ENCODE measurements at places on chromosomes 5 and 9.

DNA sequence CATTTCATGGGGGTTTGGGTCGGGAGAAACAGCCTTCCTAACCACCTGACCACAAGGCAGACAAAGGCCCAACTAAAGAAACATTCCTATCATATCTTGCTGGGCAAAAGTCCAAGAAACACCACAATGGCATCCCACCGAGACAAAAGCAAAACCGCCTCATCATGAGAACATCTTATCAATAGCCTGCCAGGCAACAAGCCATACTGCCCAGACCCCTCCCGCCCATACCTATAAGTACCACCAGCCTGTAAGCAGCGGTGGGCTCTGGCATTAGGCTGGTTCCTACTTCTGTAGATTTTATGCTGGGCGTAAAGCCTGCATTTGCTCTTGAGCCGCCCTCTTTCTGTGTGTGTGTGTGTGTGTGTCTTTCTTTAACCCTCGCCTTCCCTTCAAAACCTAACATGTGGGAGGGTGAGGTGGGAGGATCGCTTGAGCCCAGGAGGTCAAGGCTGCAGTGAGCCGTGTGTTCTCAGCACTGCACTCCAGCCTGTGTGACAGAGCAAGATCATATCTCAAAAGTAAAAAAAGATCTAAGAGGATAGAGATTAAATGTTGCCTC, 56.9 kb downstream of the PDE6A start:
- DNase-seq, result no peak

DNA sequence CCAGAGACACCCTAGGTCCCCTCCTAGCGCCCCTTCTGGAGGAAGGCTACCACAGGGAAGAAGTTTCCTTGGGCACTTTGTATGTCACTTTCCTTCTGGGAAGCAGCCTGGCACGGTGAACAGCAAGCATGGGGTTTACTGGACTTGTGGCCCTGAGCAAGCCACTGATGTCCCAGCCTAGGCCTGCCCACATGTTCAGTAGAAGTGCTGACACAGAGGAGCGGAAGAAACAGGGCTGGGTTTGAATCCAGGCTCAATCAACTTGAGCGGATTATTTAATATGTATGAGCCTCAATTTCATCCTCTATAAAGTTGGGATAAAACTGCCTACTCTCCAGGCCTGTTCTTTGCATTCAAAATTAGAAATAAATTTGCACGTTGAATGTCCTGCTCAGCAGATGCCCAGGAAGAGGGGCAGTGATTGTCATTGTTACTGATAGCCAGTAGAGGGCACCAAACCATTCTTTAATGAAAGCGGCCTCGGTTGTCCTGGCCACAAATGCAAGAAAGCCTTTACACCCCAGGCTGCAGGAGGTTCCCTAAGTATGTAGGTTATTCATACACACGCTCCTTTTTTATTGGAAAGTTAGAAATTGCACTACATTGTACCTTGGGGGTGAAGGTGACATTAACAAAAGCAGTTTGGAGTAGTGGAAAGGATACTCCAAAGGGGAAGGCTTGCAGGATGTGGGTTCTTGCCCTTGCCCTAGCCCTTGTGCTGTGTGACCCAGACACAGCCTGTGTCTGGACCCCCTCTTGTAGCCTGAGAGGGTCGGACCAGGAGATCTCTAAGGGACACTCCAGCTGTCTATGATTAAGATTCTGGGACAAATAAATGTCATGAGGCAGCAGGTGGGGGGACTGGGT, 13.4 kb upstream of the XPA start:
- no peak for DNase-seq

DNA sequence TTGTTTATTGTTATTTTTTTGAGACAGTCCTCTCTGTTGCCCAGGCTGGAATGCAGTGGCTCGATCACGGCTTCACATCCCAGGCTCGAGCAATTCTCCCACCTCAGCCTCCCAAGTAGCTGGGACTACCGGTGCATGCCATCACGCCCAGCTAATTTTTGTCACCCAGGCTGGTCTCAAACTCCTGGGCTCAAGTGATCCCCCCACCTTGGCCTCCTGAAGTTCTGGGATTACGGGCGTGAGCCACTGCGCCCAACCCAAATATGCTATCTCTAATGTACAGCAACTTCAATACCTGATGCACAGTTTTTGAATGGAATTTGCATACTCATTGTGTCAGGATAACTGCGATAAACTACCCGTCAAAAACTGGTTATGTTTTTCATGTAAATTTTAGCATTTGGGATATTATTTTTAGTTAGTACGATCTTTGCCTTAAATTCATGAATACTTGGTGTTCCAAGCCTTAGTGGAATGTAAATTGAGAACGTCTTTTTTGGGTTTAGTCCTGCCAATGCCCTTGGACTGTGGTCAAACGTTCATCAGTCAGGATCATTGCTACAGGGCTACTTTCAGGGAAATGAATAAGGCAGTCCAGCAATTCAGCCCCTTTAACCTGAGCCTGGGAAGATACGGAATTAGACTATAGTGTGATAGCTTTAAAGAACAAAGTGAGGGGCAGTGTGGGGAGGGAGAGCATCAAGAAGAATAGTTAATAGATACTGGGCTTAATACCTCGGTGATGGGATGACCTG, 4.4 kb downstream of the UGCG start:
- no peak for DNase-seq

DNA sequence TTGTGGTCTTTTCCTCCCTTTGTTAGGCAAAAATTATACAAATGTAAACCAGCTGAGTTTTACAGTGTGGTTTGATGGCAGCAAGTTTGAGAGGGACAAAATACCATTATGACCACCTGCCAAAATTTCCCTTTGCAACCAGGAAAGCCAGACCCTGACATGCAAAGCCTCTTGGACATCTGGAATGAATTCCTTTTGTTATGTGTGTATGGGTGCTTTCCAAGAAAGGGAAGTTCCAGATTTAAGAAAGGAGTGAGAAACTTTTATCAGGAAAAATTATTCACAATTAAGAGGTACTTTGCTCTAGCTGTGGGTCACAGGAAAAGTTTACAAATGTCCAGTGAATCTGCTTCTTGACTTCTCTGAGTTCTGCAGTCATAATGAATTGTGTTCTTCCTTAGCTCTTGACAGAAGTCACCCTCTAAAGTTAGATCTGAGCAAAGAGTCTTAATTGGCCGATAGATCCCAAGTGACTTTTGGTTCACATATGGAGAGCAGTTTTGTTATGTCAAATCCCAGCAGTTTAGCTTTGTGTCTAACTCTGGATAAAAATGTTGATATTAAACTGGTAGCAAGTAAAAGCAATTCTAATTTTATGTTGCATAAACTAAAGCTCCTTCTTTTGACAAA, 295.9 kb upstream of the ZNF608 start:
- no peak for DNase-seq

DNA sequence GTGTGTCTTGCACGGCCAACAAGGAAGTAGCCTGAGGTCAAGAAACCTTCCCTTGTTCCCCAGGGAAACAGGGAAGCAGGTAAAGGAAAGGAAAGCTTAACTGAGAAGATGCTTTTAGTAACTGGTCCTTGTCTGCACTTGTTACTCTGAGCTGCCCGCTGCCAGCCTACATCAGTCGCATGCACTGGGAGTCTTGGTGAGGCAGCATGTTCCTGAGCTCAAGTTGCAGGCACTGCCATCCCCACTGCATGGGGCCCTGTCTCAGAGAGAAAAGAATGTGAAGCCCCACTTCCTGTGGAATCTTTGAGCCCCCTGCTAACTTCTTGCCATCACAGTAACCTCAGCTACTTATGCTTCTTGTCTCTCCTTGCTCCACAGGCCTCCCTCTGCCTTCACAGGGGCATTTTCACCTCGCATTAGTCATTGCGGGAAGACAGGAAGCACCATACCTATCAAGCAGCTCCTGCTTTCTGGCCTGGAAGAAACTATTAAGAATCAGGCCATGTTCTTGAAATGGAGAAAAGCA, 344.1 kb upstream of the ADAMTSL1 start:
- no peak for DNase-seq

GRCh38 chr5:92761585-92761984, 819.4 kb downstream of the NR2F1-AS1 start:
- DNase-seq, result no peak

DNA sequence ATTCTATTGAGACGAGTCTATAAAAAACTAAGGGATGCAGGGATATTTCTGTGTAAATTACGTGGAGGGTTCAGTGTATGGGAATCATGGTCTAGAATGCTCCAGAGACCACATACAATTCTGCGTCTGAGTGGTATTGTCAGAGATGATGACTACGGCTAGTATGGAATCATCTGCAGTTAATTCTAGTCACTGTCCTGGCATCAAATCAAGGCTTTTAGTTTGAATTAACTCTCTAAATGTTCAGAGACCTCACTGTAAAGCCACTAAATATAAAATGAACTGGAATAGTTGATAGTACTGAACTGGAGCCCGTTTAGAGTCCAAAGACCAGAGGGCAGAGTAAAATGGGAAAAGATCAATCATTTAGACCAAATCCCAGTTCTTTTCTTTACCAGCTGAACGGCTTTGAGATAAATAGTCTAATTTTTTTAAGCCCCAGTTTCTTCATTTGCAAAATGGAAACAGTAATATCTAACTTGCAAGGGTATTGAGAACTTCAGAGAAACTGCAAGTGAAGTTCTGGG, 599.8 kb downstream of the EBF1 start:
- DNase-seq, result no peak

DNA sequence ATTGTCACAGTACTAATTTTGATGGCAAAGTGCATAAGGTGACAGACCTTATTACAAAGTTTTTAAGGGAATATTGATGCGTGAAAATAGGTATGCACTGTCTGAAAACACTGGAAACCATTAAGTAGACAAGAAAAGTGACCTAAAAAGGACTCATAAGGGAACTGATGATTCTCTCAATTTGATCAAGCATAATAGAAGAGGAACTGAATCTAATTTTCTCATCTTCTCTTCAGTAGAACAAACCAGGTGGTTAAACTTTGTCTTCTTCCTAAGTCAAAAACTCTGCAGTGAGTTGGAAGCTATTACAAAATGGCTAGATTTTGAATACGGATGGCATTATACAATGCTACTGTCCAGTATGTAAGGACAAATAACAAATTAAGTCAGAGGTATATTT, 53.4 kb downstream of the RNF145 start:
- no peak for DNase-seq

- no peak for DNase-seq
These were observed 41.3 kb upstream of the SMU1 start for GRCh38 chr9:33117796-33118195.

DNA sequence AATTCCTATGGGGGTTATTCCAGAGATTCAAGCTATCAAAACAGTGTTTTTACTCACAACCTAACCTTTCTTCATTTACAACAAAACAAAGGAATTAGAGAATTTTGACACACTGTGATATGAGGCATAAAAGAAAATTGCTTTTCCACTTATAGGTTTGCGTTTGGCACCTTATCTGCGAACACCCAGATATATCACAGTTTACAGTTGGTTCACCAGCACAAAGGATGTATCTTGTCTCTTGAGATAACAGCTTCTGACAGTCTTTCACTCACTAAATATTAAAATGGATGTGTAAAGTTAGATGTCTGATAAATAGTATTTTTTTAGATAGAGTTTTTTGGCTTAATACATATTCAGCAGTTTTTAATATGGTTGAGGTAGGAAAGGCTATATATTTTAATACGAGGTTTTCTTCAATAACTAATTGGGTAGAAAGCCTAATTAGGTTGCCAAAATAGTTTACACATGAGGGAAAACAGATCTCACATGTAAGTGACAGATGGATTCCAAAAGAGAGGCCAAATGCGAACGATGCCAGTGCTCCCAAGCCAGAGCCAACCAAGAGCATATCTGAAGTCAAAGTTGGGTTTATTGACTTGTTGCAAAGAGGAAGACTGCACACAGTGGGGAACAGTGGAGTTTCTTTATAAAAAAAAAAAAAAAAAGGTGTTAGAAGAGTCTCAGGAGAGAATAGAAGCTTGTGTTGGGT, 1495.2 kb downstream of the MAT2B start:
- DNase-seq, result no peak

DNA sequence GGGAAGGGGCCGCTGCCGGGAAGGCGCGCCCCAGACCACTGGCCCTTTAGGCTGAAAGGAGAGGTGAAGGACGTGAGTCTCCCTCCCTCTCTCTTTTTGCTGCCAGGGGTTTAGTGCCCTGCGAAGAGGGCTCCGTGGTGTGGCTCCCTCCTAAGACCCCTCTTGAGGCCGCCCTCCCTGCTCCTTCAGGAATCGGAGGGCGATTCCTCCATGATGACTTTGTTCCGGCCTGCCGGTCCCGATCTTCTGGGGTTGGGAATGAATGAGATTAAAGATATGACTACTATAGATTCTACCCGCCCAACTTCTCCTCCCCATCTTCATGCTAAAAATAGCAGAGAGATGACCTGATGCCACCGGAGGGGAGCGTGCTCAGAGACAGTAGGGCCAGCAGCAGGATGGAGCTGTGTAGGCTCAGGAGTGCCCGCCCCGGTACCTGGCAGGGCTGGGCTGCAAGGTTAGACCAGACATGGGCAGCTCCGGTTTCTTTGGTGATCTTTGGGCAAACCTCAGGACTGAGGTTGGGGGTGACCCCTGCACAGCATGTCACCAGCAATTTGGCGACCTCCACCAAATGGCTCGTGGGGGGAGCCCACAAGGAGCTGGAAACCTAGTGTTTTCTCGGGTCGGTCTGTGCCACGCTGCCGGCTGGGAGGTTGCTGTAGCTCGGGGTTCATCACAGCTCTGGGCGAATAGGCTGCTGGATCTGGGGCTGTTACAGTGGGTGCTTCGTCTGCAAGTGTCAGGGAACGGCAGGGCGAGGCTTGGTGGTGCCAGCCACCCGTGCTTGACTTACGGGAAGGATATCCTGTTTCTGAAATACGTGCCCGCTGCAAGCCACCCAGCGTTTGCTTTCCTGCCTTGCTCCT, 1.7 kb downstream of the OLFM1 start:
- no peak for DNase-seq

DNA sequence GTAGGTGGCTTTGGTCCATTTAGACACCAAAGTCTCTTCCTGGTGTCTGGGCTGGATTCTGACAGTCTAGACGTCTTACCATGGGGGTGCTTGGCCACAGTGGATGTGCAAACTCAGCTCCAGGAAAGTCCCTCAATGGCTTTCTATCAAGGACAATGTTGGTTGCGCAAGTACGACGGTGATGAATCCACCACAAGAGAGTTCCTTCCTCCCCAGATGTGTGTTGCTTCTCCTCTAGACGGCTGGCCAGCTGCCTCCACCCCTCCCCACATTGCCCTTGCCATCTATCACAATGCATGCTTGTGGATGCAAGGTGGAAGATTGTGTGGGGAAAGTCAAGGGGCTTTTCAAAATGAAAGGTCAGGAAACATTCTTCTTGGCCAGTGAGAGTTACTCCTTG, 89.7 kb upstream of the IRX2 start:
- DNase-seq, result no peak

GRCh38 chr5:136600306-136600705, 235.0 kb upstream of the TRPC7 start:
- no peak for DNase-seq

DNA sequence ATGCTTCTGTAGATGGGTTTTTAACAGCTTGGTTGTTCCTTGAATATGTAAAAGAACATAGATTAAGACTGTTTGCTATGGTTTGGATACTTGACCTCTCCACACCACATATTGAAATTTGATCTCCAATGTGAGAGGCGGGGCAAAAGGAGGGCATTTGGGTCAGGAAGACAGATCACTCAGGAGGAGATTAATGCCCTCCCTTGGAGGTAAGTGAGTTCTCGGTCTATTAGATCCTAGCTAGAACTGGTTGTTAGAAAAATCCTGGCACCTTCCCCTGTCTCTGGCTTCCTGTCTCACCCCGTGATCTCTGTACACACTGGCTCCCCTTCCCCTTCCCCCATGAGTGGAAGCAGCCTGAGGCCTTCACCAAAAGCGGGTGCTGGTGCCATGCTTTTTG, 281.1 kb upstream of the ANKRD55 start:
- no peak for DNase-seq
